ENCODE measurements at places on chromosomes 1 and 21.

DNA sequence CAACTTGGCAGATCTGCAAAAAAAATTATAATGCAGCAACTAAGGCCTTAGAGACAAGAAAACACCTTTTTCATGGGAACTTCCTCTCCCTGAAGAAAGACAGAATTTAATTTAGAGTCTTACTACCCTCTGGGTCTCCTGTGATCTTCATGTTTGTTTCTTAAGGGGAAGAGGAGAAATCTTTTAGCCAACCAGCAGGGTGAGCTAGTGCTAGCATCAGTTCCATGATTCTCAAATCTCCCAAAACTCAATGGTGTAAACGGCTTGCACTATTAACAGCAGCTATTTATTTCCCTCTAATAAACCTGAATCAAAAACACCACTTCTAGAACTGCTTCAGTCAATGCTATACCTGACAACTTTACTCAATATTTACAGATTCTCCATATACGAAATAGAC, 3.8 kb downstream of the ZNF644 start:
- no peak for DNase-seq

GRCh38 chr1:197911111-197911856, 5.9 kb upstream of the LHX9 start:
- no peak for DNase-seq

DNA sequence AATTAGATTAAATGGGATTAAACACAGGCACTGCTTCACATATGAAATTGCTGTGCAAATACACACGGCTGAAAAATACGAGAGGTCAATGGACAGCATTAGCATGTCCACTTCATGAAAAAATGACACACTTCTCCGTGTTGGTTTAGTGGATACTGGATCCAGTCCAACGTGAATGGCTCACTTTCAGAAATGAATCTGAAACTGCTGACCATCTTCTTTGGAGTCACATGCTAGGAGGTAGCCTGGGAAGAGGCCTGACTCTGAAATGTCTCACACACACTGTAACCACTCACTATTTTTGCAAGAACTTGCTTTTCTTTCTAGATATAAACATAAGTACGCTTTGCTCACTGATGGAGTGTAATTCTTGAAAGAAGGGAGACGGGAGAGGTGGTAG, 127.3 kb downstream of the HLCS start:
- no peak for DNase-seq

DNA sequence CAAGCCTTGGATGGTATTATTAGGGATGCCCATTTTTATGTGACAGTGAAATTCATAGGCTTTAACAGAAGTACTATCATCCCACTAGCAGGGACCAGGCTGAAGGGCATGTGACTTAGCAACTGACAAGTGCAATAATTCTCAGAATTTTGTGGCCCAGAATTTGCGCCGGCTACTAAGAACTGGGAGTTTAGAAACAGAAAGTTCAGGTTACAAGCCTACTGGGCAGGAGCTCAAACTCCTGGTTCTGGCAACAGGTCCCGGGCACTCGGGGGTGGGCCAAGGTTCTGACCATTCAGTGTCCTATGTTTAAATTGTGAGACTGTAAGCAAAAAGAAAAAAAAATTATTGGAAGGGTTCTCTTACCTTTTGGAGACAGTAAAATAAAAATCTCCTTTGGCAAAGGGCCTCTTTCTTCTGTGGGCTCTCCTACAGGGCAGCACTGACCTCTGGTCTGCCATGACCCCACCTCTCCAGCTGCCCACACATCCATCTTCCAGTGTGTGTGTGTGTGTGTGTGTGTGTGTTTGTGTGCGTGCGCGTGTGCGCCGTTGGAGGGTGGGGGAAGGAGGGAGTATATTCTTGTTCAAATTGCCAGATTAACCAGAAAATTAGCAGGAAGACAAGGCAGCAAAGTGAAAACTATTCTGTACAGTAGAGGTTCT, 26.1 kb downstream of the IRF2BP2 start:
- no peak for DNase-seq

DNA sequence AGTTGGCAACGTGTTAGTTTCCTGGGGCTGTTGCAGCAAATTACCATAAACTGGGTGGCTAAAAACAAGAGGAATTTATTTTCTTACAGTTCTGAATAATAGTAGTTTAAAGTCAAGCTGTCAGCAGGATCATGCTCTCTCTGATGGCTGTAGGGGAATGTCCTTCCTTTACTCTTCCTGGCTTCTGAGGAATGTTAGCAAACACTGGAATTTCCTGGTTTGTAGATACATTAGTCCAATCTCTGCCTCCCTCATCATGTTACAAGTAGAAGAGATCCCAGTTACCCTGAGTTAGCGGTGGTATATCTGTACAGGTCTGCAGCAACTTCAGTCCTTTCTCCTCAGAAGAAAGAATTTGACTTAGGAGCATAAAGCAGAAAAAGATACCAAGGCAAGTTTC, 2249.1 kb downstream of the NCAM2 start:
- DNase-seq = no peak

- no peak for DNase-seq
Observed at GRCh38 chr1:100349246-100349645, 3.1 kb upstream of the CDC14A start.

GRCh38 chr21:45528981-45529784, 13.1 kb downstream of the SLC19A1 start:
- DNase-seq = no peak

DNA sequence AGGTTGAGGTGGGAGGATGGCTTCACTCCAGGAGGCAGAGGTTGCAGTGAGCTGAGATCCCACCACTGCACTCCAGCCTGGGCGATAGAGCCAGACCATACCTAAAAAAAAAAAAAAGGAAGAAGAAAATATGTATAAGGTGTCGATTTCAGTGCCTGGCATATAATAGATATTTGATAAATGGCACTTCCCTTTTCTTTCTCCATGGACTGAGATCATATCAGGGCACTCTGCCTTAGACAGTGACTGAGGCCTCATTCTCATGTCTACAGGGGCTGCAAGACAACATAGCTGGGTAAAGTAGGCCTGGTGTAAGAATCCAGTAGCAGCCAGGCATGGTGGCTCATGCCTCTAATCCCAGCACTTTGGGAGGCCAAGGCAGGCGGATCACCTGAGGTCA, 21.2 kb downstream of the PCAT6 start:
- DNase-seq = no peak

DNA sequence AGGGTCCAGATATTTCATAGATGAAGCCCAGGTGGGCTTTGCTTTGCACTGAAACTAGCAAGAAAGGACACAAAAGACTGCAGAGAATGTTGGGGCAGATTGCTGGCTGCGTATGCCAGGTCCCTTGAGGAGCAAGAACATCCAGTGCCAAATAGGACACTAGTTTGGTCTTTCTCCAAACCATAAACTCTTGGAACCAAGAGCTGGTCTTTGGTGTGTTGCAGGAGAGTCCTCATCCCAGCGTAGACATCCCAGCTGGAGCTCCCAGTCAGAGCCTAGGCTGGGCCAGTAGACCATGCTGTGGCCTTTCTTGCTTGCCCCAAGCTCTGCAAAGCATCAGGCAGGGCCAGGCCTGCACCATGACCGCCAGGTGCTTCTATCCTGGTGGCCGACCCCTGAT, 87.5 kb downstream of the ATP5PO start:
- no peak for DNase-seq

DNA sequence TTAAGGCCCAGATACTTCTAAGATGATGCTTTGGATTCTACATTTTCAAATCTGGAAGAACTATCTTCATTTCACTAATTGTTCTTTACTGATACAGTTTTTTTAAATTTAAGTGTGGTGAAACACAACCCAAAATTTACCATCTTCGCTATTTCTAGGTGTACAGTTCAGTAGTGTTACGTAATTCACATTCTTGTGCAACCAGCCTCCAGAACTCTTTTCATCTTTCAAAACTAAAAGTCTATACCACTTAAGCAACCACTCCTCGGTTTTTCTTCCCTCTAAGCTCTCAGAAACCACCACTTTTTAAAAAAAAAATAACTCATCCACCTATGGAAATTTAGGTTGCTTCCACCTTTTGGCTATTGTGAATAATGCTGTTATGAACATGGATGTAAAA, 220.7 kb downstream of the PDE4B start:
- DNase-seq = no peak

- no peak for DNase-seq
Observed at GRCh38 chr1:53391982-53392381, 64.1 kb upstream of the LRP8 start.

- peak; percentile 29 for DNase-seq
Observed at GRCh38 chr1:206911064-206911663, 10.6 kb downstream of the FCMR start.

DNA sequence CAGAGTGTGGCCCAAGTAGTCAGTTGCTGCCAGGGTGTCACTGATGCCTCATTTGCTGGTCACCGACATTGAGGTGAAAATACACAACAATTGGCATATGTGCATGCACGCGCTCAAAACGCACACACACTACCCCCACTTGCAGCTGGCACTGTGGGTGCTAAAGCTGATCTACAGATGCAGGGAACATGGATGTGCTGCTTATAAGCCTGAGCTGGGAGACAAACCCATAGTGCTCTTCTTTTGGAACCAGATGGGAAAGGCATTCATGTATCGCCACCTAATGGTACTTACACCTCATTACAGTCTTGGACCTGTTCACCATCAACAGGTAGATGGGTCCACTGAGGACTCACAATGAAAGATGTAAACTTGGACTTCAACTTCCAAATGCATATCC, 70.3 kb upstream of the CAMK1G start:
- peak; percentile 4 for DNase-seq

GRCh38 chr1:235948774-235949427, 82.2 kb upstream of the LYST start:
- DNase-seq = no peak

DNA sequence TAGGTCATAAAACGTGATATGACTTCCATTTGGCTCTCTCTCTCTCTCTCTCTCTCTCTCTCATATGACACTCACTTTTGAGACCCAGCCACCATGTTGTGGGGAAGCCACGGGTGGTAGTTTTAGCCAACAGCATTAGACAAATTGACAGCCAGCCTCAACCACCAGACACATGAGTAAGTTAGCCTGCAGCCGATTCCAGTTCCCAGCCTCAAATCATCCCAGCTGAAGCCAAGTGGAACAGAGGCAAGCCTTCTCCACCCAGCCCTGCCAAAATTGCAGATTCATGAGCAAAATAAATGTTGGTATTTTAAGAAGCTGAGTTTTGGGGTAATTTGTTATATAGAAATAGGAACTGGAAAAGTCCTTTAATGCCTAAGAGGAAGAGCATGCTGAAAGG, 98.0 kb upstream of the DNAH14 start:
- no peak for DNase-seq

- no peak for DNase-seq
Observed at GRCh38 chr1:187229496-187229895, 400.7 kb downstream of the PLA2G4A start.

- no peak for DNase-seq
Observed at GRCh38 chr1:87084244-87084836, 169.9 kb downstream of the HS2ST1 start.

- no peak for DNase-seq
Observed at GRCh38 chr1:34129630-34130029, 35.4 kb downstream of the CSMD2 start.

DNA sequence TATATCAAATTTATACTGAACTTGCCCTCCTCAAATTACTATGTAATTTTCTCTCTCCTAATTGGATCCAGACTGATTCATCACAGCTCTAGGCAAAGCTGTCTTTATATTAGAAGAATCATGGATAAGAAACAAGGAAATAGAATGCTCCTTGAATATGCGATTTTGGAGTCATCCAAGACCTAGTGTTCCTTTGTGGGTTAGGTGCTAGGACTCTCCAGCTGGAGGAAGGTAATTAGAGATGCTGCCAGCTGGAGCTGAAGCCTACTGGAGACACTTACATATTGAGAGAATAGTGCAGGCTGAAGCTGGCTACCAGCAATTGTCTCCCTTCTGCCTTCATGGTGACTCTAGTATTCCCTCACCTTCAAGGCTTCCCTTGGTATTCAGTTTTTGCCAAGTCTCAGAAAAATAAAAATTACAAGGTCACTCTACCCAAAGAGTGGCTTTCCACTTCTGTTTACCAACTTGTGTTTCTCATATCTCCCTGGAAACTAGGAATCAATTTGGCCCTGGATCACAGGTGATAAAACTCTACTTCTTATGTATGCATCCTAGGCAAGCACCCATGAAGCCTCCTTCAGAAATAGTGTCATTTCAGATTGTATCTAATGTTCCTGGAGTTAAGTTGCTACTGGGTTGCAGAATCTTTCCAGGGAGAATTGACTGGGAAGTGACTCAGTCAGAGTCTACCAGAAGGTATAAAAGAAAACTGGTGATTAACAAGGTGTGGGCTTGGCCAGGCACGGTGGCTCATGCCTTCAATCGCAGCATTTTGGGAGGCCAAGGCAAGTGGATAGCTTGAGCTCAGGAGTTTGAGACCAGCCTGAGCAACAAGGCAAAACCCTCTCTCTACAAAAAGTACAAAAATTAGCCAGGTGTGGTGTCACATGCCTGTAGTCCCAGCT, 24.4 kb upstream of the DOCK7 start:
- DNase-seq = no peak

- DNase-seq = no peak
Observed at GRCh38 chr1:38101037-38101785, 54.6 kb upstream of the POU3F1 start.

DNA sequence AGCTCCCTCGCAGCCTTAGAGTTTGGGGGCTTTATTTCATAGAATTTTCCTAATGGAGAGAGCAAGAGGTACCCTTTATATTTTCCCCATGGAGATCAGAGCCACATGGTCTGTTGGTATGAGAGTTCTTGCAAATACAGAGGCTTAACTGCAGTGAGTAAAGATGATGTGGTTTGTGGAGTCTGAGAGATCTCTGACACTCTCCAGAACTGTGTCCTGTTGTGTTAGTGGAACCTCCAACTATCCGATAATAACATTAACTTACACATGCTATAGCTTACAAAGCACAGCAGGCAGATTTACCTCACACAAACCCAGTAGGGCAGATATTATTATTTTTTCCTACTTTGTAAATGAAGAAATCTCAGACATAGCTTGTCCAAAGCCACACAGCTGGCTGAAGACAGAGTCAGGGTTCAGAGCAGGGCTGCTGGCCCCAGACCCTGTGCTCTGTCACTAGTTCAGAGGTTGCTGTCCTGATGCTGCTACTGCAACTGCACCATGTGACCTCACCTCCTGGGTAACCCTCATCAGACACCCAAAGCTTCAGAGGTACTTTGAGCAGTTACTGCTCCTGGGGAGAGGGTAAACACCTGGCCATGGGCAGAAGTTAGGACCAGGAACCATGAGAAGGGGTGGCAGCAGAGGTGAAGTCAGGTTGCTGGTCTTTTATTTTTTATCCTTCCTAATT, 384.8 kb upstream of the PROX1 start:
- no peak for DNase-seq

GRCh38 chr1:6298940-6299465, 38.1 kb upstream of the GPR153 start:
- no peak for DNase-seq

- DNase-seq = no peak
Observed at GRCh38 chr1:163876546-163876945, 554.8 kb downstream of the NUF2 start.

DNA sequence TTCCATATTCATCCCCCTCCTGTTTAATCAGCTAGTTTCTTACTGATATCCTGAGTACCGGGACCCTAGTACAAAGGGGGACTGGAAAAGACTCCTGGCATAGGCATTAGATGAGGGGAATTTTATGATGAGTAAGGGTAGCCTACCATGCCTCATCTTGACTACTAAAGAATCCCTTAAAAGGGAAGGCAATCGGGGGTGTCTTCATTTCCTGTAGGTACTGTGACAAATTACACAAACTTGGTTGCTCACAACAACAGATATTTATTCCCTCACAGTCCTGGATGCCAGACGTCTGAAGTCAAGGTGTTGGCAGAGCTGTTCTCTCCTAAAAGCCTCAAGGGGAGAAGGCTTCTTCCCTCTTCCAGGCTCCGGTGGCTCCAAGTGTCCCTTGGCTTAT, 28.9 kb upstream of the RUNX1 start:
- no peak for DNase-seq
